Left cardiac atrium (tissue), 4 donors: ENCODE measurements at places on chromosomes 2 and 18. TPM values are rescaled to one million over a fixed set of nuclear protein-coding genes. Genes with fewer than 3 reads are reported as not detected.

Gene KRTCAP3
- total RNA-seq, result not detected

Gene LYPD6
- total RNA-seq, result 0.27 TPM

Gene PAX8
- total RNA-seq, result 0.13 TPM

Gene PLEKHA3
- total RNA-seq, result 54.1 TPM

Gene SGPP2
- 8.8 TPM for total RNA-seq

Gene SCN1A
- total RNA-seq, result 0.32 TPM

Gene OTX1
- not detected for total RNA-seq

Gene ANO7
- total RNA-seq, result 1.2 TPM

Gene ARID5A
- total RNA-seq, result 10.5 TPM

Gene ONECUT2
- total RNA-seq, result 0.03 TPM

Gene IL1R2
- 8.3 TPM for total RNA-seq

Gene IL1A
- not detected for total RNA-seq

Gene TRIM43
- total RNA-seq, result not detected

DNA sequence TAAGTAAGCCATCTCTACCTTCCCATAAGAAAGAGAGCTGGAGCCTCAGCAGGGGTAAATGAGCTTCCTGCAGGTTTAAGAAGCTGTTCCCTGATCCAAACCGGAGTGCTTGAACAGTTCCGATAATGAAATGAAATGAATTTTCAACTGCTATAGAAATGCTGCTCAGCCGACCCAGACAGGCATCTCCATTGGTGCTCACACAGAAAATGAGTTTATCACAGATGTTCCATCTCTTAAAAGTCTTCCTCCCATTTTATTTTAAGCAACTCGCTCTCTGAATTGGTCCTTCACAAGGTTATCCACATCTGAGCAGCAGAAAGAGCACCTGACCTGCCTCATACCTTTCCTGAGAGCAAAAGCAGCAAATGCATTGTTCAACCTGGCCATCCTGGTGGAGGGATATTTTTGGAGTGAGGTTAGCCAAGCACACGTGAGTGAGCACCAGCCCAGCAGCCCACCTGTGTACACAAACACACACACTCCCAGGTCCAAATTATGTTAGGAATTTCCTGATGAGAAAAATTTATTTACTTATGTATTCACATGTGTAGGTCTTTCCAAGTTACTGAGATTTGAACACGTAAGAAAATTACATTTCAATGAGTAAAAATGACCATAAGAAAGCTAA is 42.2 kb upstream of the CCDC68 start:
- DNase-seq, result no peak

- peak; percentile 66 for DNase-seq
These were observed 207.8 kb downstream of the CYP26B1 start for GRCh38 chr2:71939588-71940535.

- no peak for DNase-seq
These were observed 21.5 kb upstream of the KIDINS220 start for GRCh38 chr2:8858910-8859309.

DNA sequence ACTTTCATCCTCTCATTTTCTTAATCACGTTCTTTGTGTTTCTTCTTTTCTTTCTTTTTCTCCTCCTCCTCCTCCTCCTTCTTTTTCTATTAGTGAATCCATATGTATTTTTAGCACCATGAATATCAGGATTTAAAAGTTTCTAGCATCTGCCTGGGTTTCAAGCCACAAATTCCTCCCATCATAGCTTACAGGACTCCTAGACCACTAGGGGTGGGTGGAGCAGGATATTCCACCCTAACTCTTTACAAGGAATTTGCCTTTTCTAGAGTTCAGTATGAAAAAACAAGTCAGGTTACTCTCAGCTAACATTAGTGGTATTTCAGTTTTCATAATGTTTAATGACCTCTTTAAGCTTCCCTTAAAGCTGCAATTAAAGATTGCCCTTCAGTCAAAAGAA is 19.1 kb upstream of the LRRTM1 start:
- DNase-seq, result no peak

DNA sequence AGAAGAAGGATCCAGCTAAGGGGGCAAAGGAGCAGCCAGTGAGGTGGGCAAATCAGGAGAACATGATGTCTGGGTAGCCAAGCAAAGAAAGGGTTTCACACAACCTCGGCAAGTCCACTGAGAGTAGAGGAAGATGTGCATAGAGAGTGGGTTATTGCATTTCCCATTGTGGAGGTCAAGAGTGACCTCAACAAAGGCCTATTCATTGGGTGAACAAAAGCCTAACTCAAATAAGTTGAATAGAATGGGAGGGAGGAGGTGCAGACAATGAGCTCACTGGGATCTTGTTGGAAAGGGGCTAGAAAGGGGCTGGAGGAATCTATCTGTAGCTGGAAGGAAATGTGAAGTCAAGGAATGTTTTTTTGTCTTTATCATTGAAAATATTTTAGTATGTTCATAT is 14.0 kb upstream of the PDCL3 start:
- DNase-seq, result no peak

GRCh38 chr2:64670047-64670446 is 16.3 kb upstream of the SERTAD2 start:
- DNase-seq, result no peak

DNA sequence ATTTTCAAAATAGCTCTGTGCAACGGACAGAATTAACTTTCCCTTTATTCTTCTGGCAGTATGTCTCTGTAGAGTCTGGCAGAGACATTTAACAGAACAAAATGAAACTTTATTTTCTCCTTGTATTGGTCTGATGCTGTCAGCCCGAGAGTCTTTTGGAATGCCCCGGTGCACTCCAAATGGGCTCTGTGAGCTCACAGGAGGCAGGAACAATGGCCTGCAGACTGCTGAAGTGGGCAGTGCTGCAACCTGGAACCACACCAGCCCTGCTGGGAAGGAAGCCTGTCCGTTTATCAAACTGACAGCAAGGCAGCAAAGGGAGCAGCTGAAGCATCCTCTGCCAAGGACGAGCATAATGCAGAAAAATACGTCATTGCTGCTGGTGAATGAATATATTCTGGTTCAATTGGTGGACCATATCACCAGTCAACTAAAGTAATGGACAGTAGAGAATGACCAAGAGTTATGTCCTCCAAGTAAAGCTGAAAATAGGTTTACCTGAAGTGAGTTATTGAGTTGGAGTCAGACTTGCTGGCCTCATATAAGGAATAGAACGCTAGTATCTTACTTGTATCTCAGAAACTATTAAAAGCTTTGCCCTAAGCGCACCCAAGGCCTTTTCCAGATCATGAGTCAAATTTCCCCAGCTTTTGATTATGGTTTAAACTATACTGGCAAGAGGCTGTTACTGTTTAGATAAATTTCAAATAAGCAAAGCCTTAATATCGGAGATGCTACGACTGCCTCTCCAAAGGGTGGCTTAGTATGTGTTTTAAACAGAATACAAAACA is 207.6 kb upstream of the TANK start:
- peak; percentile 45 for DNase-seq

- DNase-seq, result no peak
These were observed 43.2 kb upstream of the ACAA2 start for GRCh38 chr18:49856496-49856895.

- DNase-seq, result no peak
These were observed 36.9 kb downstream of the NAPG start for GRCh38 chr18:10562773-10563160.

- no peak for DNase-seq
These were observed 46.2 kb downstream of the CAB39 start for GRCh38 chr2:230758566-230759480.

- no peak for DNase-seq
These were observed 353.1 kb upstream of the FANCL start for GRCh38 chr2:58594175-58594574.

DNA sequence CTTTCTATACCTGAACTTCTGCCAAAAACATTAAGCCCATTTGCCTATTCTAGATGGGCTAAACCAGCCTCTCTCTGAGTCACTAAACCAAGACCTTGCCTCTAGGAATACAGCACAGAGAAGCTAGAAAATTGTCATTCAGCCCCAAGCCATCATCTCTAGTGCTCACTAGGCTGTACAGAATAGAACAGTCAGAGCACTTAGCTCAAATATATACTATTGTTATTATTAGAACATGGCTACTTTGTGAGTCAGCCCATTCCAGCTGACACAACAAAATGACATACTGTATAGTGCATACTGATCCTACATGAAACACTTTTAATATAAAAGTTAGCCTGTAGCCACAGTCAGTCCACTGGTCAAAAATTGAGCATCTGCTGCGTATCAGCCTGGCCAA is 418.8 kb downstream of the NRXN1 start:
- DNase-seq, result no peak

DNA sequence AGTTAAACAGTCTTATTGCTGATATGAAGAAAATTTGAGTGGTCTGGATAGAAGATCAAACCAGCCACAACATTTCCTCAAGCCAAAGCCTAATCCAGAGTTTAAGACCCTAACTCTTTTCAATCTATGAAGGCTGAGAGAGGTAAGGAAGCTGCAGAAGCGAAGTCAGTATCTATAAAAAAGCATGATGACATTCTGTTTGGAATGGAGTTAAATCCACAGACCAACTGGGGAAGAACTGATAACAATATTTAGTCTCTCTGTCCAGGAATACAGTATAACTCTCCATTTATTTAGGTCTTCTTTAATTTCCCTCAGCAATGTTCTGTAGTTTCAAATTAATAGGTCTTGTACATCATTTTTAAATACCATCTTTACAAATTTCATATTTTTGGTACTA is 16.0 kb downstream of the PIGN start:
- no peak for DNase-seq

DNA sequence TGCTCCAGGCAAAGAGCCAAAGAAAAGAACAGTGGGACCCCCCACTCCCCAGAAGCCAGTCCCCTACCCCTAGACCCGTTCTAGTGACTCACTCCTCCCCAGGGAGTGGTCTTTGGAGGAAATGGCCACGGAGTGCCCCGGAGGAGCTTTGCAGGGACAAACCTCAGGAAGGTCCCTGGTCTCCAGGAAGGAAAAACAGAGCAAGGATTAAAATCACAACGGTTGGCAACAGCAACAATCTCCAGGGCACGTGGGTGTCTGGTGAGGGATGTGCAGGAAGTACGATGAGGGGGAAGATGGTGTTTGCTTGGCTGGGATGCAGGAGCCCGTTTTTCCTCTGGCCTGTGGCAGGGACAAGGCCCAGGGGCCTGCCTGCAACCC is 135.0 kb downstream of the SMAD2 start:
- DNase-seq, result peak; percentile 31

GRCh38 chr2:109352056-109352897 is 223.3 kb downstream of the SH3RF3 start:
- no peak for DNase-seq

DNA sequence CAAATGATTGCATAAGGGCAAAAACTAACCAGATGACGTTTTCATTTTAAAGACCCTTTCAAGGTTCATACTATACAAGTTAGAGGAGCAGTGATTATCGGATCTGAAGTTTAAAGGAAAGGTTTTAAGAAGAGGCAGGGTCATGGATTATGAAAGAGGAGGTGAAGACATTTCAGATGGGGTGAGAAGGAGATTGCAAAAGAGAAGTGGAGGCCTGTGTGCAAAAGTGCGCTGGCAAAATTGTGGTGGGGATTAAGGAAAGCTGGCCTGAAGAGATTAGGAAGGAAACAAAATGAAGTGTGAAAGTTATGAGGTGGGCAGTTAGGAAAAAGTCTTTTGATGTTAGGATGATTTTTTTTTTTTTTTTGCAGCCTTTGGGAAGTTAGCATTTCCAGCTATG is 935.7 kb upstream of the FAM98A start:
- no peak for DNase-seq

- no peak for DNase-seq
These were observed 363.0 kb downstream of the FSIP2 start for GRCh38 chr2:186101616-186102015.

DNA sequence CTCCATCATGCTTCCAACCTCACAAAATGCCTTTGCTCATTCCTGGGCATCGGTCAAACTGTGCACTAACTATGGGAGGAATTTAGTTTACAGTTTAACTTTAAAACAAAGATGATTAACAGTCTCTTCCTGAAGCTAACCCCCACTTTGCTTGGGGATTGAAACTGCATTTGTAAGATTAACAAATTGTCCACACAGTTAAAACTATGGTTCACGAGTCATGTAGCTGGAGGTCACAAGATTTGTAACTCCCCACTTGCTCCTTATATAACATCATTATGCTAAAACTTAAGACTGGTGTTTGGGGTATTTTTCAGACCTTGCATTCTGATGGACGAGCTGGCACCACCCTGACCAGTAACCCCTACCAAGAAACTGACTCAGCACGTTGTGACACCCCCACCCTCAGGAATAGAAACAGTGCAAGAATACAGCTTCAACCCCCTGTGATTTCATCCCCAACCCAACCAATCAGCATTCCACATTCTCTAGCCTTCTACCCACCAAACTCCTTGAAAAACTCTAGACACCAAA is 252.3 kb downstream of the MBD5 start:
- no peak for DNase-seq

DNA sequence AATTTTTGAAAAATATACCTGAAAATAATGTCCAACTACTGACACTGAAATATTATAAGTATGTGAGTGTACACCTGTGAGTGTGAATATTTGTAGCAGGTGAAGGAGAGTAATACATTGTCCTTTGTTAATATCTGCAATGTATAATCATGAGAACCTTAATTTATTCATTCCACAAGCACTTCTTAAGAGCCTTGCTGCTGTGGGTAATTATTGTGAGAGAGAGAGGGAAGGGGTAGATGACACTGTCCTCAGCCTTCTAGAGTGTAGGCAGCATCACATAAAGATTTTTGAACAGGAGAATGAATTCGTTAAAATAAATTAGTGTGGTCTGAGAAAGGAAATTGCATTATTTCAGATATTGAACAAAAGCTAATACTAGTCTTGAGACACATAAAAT is 157.2 kb downstream of the MAP2 start:
- no peak for DNase-seq

DNA sequence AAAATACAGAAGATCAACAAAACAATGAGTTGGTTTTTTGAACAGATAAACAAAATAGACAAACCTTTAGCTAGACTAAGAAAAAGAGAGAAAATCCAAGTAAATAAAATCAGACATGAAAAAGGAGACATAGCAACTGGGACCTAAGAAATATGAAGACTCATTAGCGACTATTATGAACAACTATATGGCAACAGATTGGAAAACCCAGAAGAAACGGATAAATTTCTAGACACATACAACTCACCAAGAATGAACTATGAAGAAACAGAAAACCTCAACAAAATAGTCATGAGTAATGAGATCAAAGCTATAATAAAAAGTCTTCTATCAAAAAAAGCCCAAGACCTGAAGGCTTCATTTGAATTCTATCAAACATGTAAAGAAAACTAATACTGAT is 59.3 kb downstream of the EPB41L3 start:
- DNase-seq, result no peak

- DNase-seq, result no peak
These were observed 120.0 kb downstream of the STK39 start for GRCh38 chr2:168127371-168127770.

GRCh38 chr2:64036034-64036705 is 16.9 kb upstream of the VPS54 start:
- DNase-seq, result no peak

GRCh38 chr2:108612153-108612513 is 77.9 kb downstream of the LIMS1 start:
- no peak for DNase-seq

GRCh38 chr2:213119061-213119809 is 32.2 kb downstream of the IKZF2 start:
- DNase-seq, result no peak

GRCh38 chr18:25827228-25827627 is 263.2 kb downstream of the SS18 start:
- DNase-seq, result no peak

GRCh38 chr2:10145519-10146357 is 23.2 kb downstream of the RRM2 start:
- DNase-seq, result no peak

GRCh38 chr2:7264791-7265190 is 347.6 kb downstream of the RNF144A start:
- DNase-seq, result no peak
